Stimulated activated CD8-positive, alpha-beta memory T cell treated with anti-CD3 and anti-CD28 coated beads, Interleukin-2, amount 100 ng/mL, for 48 hours (primary cell): ENCODE measurements at places on chromosomes 2 and 18.
A peak's percentile ranks its signal among the peaks of the same experiment; 100 is the strongest.

GRCh38 chr2:157933160-157933920 lies 57.2 kb upstream of the ACVR1 start:
- no peak for DNase-seq

DNA sequence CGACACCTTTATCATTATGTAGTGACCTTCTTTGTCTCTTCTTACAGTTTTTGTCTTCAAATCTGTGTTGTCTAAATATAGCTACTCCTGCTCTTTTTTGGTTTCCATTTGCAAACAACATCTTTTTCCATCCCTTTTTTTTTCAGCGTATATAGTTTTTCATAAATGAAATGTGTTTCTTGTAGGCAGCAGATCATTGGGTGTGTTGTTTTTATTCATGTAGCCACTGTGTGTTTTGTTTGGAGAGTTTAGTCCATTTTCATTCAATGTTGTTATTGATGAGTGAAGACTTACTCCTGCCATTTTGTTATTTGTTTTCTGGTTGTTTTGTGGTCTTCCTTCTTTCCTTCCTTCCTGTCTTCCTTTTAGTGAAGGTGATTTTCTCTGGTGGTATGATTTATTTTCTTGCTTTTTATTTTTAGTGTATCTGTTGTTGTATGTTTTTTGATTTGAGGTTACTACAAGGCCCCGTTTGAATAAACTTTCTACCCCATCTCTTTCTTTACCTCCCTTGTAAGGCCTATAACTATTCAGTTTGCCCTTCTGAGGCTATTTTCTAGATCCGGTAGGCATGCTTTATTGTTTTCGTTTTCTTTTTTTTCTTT lies 81.4 kb downstream of the FAM117B start:
- no peak for DNase-seq

- no peak for DNase-seq
These were observed 1033.2 kb upstream of the NXPH2 start for GRCh38 chr2:139813340-139813739.

DNA sequence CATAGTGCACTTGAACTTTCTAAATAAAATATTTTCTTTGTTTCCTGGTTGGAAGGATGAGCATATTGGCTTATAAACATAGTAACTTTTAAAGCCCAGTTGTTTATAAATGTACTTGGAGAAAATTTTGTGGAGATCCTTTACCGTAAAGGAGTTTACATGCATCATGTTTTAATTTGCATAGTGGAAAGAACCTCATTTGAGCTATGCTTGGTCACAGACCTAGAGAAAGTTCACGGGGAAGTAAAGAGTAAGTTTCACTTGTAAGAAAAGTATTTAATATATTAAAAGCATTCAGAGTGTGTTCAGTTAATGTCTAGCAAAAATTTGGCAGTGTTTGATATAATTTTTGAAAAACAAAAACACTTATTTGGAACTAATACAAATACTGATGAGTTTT lies 45.3 kb downstream of the PIKFYVE start:
- no peak for DNase-seq

GRCh38 chr2:216404010-216404618 lies 8.2 kb upstream of the SMARCAL1 start:
- DNase-seq, result no peak

DNA sequence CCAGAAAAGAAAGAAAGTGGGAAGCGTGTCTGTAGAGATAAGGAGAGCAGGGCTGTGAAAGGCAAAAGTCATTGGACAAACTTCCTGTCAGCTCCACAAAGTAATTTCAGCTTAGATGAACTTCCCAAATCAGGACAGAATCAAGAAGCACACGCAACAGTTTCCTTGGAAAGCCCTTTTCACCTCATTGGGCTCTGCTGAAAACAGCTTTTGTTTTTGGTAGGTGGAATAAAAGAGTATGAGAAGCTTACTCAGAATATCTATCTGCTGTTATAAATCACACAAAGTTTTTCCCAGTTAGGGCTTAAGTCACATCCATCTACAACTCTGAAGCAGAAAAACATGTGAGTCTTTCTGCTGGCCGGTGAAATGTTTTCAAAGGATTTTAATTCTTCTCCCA lies 42.4 kb upstream of the EFEMP1 start:
- DNase-seq, result no peak

DNA sequence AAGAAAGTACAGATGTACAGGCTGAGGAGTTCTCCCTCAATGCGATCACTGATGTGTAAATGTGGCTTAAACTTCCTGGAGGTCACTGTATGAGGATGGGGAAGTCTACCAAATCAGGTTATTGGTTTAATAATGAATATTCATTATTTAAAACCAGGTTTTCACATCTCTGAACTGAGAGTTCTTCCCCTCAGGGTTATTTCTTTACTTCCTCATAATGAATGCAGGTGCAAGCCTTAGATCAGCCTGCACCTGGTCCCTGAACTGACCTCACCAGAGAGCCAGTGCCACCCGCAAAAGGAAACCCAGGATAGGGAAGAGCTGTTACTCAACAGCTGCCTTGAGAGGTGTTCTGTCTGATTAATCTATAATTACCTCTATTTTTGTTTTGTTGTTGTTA lies 369.0 kb downstream of the EPHA4 start:
- DNase-seq, result no peak

- DNase-seq, result no peak
These were observed 61.0 kb upstream of the KCNJ3 start for GRCh38 chr2:154637456-154637855.

- no peak for DNase-seq
These were observed 497.2 kb downstream of the THSD7B start for GRCh38 chr2:137262594-137262993.

DNA sequence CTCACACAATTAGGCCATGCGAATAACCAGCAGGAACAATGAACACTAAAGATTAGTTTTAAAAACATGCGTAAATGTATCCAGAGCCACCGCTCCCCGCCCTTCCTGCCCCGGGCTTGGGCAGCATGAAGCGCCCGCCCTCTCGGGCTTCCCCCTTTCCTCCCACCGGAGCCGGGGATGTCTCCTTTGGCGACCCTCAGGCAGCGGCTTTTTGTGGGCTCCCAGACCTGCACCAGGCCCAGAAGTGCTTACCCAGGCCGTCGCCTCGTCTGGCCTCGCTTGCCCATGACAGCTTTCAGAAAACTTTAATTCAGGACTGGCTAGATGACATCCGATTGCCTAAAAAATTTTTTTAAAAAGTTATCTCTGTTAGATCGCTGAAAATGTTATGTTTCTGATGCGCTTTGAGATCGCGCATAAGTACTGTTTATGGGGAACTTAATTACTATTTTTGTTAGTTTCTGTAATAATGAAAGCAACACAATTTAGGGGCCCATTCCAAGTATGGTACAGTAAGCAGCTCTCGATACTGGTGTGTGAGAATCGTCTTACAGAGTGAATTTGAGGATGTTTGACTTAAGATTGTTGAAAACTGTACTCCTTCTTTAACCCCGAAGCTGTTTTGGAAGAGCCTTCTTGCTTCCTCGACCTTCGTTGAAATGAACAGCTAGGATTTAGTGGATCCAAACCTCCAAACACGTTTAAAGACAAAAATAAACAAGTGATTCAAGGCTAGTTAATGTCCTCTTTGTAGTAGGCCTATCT lies 1.1 kb downstream of the MAP3K20 start:
- DNase-seq, result no peak

DNA sequence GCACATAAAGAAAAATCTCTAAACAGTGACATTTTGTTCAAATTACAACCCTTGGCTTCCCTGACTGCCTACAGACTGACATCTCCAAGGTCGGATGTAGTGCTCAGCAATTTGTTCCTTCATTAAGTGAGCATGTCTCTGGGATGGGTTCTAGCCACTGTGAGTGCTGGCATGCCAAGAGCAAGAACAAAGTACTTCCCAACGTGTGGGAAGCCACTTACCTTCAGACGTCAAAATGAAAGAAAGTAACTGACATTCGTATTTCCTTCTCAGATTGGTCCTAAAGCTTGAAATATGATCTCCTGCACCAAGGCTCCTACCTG lies 193.8 kb downstream of the SLC8A1 start:
- no peak for DNase-seq

DNA sequence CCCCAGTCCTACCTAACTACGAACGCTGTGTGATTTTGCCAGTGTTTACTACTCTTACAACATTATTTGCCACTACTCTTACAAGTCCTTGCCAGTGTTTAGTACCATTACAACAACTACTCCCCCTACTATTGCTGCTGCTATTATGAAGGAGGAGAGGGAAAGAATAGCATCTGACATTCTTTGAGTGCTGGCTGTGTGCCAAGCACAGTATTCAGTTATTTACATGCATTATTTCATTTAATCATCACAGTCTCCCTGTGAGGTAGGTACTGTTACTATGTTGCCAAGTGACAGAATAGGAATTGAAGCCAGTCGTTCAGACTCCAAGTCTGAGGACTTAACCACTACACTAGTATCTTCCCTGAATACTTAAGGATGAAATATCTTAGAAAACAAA lies 185.9 kb upstream of the FOSL2 start:
- no peak for DNase-seq

DNA sequence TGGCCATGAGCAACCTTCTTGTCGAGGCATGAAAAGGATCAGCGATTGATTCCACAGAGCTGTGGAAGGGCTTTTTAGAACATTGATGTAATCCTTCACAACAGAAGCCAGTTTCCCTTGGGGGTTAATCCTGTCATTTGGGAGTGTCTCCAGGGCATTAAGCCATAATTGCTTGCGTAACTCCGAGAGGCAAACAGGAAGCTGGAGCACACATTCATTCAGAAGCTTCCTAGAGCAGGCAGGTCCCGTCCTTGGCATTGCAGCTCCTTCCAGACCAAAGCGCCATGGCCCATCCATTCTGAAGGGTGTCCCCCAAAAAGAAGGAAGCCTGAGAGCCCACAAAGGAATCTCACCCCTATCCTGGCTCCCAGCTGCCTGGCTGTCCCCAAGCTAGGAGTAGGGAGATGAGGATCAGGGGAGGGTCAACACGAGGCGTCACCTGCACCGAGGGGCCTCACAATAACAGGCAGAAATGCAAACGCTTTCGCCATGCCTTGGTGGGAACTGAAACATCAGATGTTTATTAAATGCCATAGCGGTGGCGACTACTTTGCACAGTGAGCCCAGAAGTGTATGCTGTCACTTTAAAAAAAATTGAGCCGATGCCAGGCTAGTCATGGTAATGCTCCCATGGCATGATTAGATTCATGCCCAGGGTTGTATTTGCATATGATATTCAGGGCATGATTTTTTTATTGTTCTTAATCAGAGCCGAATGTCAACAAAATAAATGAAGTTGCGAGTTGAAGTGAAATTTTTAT lies 339.4 kb downstream of the BCL11A start:
- DNase-seq, result no peak

DNA sequence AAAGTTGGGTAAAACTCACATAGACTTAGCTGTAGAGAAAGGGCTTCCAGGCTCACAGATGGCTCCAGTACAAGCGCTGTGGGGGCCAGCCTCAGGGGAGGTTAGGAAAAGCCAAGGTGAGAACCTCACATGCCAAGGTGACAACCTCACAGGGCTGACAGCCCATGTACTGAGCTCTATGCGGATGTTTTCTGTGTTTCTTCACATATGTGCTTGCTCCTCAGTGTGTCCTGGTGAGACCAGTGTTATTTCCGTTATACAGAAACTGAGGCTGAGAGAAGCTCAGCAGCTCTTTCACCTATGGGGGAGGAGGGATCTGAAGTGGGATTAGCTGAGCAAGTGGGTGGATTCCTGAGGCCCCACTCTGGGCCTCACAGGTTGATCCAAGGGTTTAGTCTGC lies 67.3 kb downstream of the INPP4A start:
- DNase-seq, result no peak

- no peak for DNase-seq
These were observed 38.2 kb downstream of the RMC1 start for GRCh38 chr18:23541349-23542093.

GRCh38 chr2:70680735-70681134 lies 87.3 kb downstream of the ADD2 start:
- DNase-seq, result no peak

- DNase-seq, result no peak
These were observed 25.6 kb upstream of the ZC3H15 start for GRCh38 chr2:186460465-186460864.

GRCh38 chr2:95320986-95321767 lies 24.0 kb downstream of the KCNIP3 start:
- no peak for DNase-seq

DNA sequence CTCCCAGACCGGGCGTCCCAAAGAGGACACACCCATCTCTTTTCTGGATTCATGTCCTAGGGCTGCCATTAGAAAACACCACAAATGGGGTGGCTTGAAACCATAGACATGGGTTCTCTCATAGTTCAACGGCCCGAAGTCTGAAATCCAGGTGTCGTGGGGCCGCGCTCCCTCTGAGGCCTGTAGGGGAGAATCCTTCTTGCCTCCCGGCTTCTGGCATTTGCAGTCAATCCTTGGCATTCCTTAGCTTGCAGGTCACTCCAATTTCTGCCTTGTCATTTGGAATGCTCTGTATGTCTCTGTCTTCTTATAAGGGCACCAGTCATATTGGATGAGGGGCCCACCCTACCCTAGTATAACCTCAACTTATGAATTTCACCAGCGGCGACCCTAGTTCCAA lies 65.1 kb downstream of the CYB5A start:
- DNase-seq, result no peak

GRCh38 chr18:26656944-26657536 lies 108.7 kb upstream of the KCTD1 start:
- DNase-seq, result no peak

DNA sequence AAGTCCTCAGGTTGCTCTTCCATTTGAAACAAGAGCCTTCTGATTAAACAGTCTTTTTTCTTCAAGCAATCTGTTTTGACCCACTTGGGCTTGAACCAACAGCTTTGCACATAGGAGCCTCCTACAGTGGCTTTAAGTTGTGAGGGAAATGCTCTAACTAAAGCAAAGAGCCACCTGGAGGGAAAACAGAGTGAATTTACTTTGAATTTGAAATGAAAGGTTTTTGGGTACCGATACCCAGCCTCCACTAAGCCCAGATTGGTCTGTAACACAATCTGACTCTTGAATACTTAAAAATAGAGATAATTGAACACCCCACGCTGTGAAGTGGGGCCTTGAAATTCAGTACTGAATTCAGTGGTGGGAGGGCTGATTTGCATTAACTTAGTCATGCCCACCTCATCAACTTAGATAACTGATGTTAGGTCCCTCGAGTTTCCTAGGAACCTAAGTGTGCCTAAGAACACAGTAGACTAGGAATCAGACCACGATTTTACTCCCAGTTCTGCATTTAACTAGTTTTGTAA lies 56.3 kb upstream of the ACVR1C start:
- DNase-seq, result no peak

- DNase-seq, result peak; percentile 43
These were observed 127.3 kb downstream of the RNF144A start for GRCh38 chr2:7044253-7045250.

DNA sequence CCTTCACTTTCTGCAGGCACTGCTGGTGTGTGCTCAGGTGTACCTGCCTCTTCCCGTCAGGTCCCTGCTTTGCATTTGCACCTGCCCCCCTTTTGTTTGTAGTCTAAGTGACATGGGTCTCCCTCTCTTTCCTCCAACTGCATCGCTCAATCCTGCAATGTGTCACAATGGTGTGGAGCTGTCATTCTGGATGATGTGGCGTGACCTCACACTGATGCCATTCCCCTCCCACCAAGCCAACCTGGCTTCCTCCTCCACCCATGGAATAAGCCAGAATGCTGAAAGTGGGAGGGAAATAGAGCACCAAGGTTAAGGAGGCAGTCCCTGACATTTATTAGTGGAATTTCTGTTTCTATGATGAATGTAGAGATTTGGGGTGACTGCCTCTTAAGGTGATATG lies 156.7 kb downstream of the ZBTB7C start:
- DNase-seq, result no peak
